ENCODE measurements at places on chromosomes 5 and 9. TPM values are rescaled to one million over a fixed set of nuclear protein-coding genes. Genes with fewer than 3 reads are reported as not detected.

SPAG8 gene
- total RNA-seq, result 0.61 TPM

PCDHA11 gene
- total RNA-seq, result 0.26 TPM

PTGER4 gene
- total RNA-seq, result 14.8 TPM

CYSRT1 gene
- 0.42 TPM for total RNA-seq

CCDC183 gene
- total RNA-seq, result 0.71 TPM

EQTN gene
- total RNA-seq, result not detected

TRIM36 gene
- 1.3 TPM for total RNA-seq

ADAMTS19 gene
- not detected for total RNA-seq

PCDHA13 gene
- 0.58 TPM for total RNA-seq

INSL6 gene
- not detected for total RNA-seq

PCDHGB7 gene
- 8.1 TPM for total RNA-seq

LCP2 gene
- 52.4 TPM for total RNA-seq

DDX4 gene
- total RNA-seq, result not detected

DNA sequence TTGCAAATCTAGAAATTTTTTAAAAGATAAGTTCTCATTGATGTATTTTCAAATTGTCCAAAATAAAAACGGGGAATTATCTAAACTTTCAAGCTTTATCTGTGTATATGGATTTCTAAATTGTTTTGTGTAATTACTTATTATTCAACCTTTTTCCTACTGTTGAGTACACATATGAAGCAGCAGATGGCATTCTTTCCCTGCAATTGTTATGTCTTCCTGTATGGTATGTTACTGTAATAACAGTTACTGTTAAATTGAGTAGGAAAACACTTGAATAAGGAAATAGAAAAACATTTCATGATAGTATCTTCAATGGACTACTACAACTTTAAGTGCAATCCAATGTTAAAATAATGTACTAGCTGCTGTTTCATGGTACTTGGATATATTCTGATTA is 124.8 kb downstream of the RANBP17 start:
- DNase-seq, result no peak

DNA sequence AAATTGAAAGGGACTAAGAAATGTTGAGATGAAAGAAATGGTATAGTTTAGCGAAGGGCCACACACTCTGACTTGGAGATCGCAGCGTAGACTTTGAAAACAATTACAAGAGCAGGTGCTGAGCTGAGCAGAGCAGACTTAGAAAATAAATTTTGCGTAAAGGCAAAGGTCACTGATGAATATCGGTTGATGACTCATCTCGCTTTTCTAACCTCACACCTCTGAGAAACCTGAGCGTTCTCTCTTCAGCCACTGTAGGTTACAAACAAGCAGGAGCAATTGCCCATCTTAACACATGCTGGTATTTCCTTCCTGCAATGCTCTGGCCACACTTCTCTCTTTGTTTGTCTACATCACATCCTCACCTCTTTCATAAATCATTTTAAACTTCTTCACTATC is 190.6 kb upstream of the C9orf72 start:
- no peak for DNase-seq

DNA sequence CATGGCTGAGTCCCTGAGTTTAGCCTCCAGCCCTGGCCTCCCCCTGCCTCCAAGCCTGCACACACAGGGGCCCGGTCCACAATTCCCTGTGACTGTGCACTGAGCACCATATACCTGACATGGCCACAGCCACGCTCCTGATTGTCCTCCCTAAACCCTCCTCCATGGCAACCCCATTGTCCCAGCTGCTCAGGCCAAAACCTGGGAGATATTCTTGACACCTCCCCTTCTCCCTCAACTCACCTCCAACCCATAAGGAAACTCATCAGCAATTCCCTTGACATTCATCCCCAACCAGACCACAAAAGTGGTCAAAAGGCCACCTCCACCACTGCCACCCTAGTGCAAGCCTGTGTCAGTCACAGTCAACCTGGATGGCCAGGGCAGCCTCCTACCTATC is 107.5 kb upstream of the MVB12B start:
- no peak for DNase-seq

GRCh38 chr5:10509575-10509974 is 54.3 kb upstream of the ANKRD33B start:
- DNase-seq, result no peak

- DNase-seq, result no peak
These were observed 120.1 kb upstream of the LPAR1 start for GRCh38 chr9:111158363-111158762.

GRCh38 chr5:59863777-59864176 is 29.7 kb downstream of the PDE4D start:
- DNase-seq, result no peak

- DNase-seq, result no peak
These were observed 124.7 kb upstream of the LIFR start for GRCh38 chr5:38681029-38681706.

DNA sequence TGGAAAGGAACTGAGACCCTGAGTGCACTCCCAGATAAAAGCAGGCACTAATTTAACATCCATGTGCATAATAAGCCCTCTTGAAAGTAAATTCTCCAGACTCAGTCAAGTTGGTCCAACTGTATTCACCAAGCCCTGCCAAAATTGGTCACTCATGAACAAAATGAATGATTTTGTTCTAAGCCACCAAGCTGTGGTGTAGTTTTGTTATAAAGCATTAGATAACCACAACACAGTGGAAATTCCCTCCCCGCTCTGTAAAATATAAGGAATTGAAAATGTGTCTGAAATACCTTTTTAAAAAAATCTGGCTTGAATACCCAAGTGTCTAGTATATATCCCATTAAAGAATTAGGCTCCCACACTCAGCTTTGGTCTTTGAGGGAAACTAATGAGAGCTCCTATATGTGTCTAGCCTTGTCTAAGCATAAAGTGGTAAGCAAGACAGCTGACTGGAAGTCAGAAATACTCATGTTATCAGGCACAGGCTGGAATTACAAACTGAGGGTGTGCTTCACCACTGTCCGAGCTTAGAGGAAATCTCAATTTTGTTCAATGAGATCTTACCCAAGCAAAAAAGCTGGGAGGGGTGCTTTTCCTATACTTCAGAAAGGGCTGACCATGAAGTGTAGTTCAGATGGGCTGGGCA is 33.2 kb downstream of the IDNK start:
- DNase-seq, result no peak

- DNase-seq, result no peak
These were observed 30.8 kb upstream of the SH3TC2 start for GRCh38 chr5:149093625-149094024.
